Activated CD8-positive, alpha-beta memory T cell treated with anti-CD3 and anti-CD28 coated beads for 4 hours (primary cell): ENCODE measurements at places on chromosomes 16 and 17.
A peak's percentile ranks its signal among the peaks of the same experiment; 100 is the strongest.

- DNase-seq: no peak
Measured at GRCh38 chr16:85335584-85336491, 223.6 kb upstream of the CIBAR2 start.

DNA sequence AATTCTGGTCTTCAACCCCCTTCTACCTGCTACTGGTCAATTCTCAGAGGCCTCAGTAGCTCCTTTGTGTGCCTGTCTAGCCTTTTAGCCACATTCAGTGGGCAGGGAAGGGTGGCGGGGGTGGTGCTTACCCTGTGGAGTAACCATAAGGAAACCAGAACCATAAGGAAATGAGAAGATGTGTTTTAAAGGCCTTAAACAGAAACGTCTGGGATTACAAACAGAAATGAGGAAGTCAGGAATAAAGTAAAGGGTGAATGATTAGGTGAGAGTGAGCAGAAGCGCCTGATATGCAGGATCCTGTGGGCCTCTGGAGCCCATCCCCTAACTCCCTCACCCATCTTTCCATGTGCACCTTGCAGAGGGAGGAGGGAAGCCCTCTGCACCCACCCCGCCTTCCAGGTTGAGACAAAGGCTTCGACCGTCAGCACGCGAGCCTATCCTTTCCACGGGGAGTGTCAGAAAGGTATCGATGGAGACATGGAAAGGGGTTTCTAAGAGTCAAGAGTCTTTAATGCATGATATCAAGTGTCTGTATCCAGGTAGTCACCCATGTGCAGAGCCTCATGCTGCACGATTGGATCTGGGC, 20.4 kb downstream of the KIAA0513 start:
- no peak for DNase-seq

GRCh38 chr16:48632137-48632774, 22.3 kb upstream of the N4BP1 start:
- no peak for DNase-seq

GRCh38 chr17:38583828-38584349, 21.9 kb downstream of the SRCIN1 start:
- no peak for DNase-seq

GRCh38 chr16:30051518-30051917, 14.0 kb upstream of the ALDOA start:
- DNase-seq: no peak

- DNase-seq: peak; percentile 64
Measured at GRCh38 chr16:30996985-30997724, 12.1 kb downstream of the HSD3B7 start.

- no peak for DNase-seq
Measured at GRCh38 chr17:79414063-79414792, 196.6 kb downstream of the RBFOX3 start.

DNA sequence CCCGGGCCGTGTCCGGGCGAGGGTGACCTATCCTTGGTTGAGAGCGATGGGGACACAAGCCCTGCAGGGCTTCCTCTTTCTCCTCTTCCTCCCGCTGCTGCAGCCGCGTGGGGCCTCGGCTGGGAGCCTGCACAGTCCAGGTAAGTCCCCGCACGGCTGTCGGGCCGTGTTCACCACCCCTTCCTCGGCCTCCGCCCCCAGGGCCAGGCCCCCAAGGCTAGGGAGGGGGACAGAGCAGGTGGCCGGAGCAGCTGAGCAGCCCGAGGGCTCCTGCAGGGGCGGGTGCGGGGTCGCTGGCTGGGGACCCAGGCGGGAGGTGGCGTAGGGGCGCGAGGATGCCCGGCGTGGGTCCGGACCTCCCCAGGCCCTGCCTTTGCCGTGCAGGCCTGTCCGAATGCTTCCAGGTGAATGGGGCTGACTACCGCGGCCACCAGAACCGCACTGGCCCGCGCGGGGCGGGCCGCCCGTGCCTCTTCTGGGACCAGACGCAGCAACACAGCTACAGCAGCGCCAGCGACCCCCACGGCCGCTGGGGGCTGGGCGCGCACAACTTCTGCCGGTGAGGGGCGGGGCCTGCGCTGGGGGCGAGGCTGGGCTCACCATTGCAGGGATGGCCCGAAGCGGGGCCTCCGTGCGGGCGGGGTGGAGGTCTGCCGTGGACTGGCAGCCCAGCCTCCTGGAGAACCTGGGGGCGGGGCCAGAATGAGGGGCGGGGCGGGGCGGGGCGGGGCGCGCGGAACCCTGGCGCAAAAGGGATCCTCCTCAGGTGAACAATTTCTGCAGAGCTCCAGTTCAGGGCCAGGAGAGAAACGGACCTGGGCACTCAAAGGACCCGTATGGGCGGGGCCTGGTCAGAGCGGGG, 631 bp downstream of the KREMEN2 start:
- no peak for DNase-seq

GRCh38 chr16:309476-309875, 26.5 kb downstream of the PDIA2 start:
- no peak for DNase-seq

GRCh38 chr17:28475151-28475900, 1.9 kb downstream of the SLC13A2 start:
- no peak for DNase-seq

DNA sequence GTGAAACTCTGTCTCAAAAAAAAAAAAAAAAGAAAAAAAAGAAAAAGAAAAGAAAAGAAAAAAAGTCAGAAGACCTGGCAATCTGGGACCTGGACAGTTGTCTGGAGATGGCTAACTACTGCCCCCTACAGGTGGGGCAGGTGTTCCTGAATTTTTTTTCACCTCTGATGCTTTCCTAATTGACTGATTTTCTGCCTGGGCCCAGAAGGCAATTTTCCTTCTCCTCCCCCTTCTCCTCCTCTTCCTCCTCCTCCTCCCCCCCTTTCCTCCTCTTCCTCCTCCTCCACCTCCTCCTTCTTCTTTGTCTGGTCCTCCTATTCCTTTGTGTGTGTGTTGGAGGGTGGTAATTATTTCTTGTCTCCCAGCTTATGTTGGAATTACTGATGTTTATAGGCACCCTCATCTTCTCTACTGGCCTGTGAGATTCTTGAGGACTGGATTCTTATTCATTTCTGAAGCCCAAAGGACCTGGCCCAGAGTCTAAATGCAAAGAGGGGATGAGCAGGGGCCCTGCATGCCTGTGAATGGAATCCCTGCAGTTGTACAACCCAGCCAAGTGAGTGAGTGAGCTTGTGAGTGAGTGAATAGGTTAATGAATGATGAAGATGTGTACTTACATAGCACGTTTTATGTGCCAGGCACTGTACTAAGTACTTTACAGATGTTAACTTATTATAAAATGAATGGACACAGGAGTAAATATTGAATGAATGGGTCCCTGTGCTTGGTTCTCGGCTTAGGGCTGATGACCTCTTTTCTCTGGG, 26.9 kb downstream of the IRX5 start:
- no peak for DNase-seq

GRCh38 chr16:56281249-56281805, 90.0 kb downstream of the GNAO1 start:
- DNase-seq: no peak

- DNase-seq: no peak
Measured at GRCh38 chr16:75209944-75210343, 3.0 kb upstream of the CTRB2 start.

DNA sequence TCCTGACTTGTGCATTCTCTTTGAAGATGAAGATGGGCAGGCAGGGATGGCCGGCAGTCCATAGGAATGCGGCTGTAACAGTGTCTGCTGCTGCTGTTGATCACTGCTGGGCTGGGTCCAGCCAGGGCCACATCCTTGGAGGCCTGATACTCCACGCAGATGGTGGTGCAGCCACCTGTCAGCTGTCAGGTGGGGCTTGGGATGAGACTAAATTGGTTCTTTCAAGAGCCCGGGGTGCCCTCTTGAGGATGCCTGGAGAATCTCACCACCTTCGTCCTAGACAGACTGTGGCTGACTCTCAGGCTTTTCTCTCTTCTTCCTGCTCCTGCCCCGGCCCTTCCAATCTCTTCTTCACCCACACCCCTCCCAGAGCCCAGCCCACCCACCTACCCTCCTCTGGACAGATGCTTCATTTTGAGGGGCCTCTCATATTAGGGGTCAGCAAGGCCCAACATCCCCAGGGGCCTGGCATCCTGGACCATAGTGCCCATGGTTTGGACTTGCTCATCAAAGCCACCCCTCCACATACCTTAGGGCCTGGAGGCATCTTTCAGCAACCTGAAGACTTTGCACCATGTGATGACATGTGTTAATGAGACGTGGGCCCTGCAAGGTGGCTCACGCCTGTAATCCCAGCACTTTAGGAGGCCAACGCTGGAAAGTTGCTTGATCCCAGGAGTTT, 19.1 kb downstream of the OSBPL7 start:
- DNase-seq: peak; percentile 24

- DNase-seq: no peak
Measured at GRCh38 chr17:74211141-74211911, 2.0 kb upstream of the TTYH2 start.

DNA sequence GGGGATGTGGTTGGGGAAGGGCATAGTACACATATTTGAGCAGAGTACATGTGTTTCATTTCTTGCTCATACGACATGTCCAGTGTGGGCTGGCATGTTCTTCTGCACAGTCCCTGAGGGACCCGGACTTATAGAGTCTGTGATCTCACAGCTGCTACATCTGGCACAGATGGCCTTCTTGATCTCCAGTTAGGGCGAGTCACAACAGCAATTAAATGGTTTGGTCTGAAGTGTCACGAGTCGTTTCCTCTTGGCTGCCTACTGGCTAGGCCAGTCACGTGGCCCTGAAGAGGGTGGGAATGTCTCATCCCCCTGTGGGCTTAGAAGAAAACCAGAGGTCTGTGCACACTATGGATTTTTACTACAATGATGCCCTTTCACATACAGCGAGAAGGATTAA, 443.6 kb downstream of the WWOX start:
- no peak for DNase-seq

- no peak for DNase-seq
Measured at GRCh38 chr17:44749076-44749979, 9.5 kb upstream of the ADAM11 start.

DNA sequence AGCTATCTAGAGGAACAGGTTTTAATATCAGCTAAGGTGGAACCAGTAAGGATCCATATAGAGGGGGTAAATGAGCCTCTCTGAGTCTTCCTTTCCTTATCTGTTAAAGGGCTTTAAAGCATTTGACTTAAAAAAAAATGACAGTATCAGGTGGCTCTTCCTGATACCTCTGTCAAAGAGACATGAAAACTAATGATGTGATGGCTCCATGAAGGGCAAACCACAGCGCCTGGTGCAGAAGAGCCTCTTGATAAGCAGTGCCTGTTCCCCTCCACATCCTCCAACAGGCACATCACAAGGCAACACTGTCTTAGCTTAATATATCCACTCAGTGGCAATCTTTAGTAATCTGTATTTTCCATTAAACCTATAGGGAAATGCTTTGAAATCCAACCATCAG, 68.9 kb downstream of the USP31 start:
- no peak for DNase-seq

DNA sequence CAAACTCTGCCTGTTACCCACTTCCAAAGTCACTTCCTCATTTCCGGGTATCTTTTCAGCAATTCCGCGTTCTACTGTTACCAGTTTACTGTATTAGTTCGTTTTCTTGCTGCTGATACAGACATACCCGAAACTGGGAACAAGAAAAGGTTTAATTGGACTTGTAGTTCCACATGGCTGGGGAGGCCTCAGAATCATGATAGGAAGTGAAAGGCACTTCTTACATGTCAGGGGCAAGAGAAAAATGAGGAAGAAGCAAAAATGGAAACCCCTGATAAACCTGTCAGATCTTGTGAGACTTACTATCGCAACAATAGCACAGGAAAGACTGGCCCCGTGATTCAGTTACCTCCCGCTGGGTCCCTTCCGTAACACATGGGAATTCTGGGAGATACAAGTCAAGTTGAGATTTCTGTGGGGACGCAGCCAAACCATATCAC, 30.9 kb downstream of the PAFAH1B1 start:
- DNase-seq: no peak

GRCh38 chr16:59591480-59591879, 857.4 kb upstream of the GOT2 start:
- DNase-seq: no peak

DNA sequence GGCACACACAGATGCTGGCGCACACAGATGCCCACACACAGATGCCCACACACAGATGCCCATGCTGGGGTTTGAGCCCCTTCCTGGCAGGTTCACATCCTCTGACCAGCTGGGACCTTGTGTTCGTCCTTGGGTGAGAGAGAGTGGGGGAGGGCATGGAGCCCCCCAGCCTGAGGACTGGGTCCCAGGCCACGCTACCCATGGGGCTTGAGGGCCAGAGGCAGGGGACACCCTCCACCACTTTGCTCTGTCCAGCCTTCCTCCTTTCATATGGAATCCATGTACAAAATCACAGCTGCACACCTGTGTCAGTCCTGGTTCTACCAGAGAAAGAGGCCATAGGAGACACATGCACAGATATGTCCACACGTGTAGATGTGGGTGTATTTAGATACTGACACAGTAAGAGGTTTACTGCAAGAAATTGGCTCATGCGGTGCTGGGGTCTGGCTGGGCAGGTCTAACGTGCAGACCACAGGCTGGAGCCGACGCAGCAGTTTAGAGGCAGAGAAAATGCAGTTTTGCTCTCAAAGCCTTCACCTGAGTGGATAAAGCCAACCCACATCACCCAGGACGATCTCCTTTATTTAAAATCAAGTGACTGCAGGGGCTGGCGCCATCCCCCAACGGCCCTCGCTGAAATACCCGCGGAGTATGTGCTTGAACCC, 10.8 kb downstream of the SLC22A31 start:
- DNase-seq: no peak

DNA sequence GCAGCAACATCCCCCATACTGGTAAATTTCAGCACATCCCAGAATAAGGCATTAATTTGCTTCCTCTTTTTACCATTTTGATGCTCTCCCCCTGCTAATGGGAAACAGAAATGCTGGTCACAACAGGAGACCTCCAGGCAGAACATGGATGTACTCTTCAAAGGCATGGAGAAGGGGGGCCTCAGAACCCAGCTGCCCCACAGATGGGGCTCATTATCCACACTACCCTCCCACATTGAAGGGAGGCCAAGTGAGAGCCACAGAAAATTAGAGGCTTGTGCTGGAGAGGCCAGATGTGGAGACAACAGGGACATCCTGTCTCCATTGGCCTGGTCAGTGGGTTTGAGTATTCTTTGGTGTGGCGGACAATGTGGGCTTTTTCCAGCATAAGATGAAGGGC, 150.1 kb upstream of the CDH11 start:
- DNase-seq: no peak

DNA sequence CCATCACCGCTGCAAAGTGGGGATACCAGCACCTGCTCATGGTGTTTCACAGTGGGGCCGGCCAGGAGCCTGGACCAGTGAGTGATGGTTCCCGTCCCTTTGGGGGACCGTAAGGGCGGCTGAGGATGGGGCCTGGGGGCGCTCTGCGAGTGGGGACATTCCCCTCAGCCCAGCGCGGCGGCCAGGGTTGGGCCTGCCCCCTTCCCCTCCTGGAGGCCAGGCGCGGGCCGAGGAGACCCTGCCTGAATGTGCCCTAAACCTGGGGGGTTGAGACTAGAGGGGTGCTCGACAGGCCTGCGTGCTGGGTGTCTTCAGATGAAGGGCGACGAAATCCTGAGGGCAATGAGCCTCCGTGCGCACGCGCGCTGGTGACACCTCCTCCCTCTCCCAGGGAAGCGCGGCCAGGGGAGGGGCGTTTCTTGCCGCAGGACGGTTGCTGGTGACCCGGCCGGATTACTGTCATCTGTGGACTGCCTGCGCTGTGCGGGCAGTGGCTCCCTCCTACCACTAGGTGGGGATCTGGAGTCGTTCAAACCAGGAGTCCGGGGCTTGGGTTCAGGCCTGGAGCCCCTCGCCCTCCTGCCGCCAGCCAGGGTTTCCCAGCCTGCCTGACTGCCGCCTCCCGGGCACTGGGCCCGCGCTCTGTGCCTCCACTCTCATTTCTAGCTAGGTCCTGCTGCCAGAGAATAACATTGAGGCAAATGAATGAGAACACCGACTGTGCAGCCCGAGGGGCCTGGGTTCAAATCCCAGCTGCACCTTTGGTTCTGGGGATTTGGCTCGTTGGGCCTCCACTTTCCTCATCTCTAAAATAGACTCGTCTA, 17.1 kb downstream of the TBX2 start:
- DNase-seq: no peak
